ENCODE measurements at places on chromosomes 7 and 10. TPM values are rescaled to one million over a fixed set of nuclear protein-coding genes. Genes with fewer than 3 reads are reported as not detected.
A peak's percentile ranks its signal among the peaks of the same experiment; 100 is the strongest.

SEC61G gene
- total RNA-seq: 171 TPM

POLR3A gene
- total RNA-seq: 17.0 TPM

- DNase-seq: no peak
- H3K4me1 ChIP-seq: peaks cover 29% of the 10 kb centered on the region
- no peak overlapping the region for H3K4me3 ChIP-seq
Measured at GRCh38 chr7:44802418-44803025, 6.0 kb downstream of the PPIA start.

DNA sequence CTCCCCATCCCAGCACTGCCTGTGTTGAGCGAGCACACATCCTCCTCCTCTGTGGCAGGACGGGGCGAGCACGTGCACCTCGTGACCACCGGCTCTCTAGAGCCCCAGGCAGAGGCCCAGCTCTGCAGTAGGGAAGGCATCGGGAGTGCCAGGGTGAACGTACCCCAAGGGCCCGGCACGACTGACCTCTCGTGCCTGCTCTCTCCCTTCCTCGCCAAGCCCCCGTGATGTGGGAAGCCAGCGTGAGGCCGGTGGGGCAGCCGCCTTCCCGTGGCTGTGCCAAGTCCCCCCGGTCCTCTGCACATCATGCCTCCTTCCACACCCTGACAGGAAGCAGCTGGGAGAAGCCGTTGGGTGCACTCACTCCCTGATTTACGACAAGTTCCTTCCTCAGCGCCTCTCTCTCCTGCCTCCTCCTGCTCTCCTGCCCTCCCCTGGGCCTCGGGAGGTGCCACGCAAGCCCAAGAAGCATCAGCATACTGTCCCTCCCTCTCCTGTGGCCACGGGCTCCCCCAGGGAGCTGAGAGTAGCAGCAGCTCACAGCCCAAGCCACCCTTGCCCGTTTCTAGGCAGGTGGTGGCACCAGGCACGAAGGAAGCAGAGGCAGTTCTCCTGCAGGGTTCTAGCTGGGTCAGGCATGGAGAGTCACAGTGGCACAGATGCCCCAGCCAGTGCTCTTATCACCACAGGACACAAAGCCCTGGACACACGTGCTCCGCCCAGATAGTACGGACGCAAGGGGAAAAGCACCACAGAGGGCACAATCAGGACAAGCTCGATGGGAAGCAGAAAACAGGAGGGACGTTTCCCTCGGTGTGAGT, 47.0 kb downstream of the AMZ1 start:
- H3K27me3 ChIP-seq: no peaks in the 10 kb centered on the region
- peaks cover 15% of the 10 kb centered on the region for H3K36me3 ChIP-seq
- peak; percentile 7 for DNase-seq
- H3K4me3 ChIP-seq: no peak overlapping the region

DNA sequence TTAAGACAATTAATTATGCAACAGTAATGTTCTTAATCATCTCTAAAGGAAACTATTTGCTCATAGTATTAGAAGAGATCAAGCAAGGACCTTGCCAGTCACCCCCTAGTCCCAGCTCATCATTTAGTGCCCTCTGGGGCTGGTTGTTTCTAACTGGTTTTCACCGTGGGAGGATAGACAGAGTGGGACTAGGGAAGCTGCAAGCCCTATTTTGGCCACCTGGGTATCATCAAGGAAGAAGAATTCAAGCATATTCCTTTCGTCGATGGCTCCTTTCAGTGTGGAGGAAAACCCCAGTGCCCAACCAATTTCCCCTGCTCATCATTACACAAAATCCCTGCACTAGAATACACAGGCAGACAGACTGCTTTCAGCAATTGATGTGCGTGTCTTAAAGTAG, 30.6 kb upstream of the FGFR2 start:
- H3K4me3 ChIP-seq: no peak overlapping the region
- no peak overlapping the region for H3K27ac ChIP-seq
- no peaks in the 10 kb centered on the region for H3K36me3 ChIP-seq
- no peaks in the 10 kb centered on the region for H3K4me1 ChIP-seq
- no peaks in the 10 kb centered on the region for H3K27me3 ChIP-seq

DNA sequence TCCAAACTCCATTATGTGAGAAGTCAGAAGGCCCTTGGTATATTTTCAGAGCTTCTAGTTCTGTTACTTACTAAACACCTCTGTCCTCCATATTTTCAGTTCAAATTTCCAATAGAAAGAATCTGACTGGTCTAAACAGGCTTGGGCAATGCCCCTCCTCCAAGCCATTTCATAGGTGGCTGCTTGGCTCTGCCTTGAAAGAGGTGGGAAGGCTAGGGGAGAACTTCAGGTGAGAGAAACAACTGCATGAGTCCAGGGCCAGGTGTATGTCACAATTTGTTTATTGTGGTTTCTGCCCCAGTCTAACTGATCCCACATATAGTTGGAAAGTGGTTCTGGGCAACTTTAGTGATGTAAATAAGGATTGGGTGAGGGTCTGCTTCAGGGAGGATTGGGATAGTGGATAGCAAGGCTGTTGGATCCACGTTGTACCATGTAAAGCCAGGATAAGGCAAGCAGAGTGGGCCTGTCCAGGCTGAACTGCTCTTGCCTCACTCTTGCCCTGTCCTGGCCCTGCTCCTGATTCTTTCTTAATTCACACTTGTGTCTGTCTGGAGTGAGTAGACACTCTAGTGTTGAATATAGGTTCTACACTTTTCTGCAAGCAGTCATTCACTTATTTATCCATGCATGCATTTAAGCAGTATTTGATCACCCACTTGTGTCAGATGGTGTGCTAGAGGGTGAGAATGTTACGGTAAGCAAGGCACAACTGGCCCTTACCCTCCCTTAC, 67.5 kb upstream of the COMTD1 start:
- H3K4me3 ChIP-seq: no peak overlapping the region
- H3K27me3 ChIP-seq: peaks cover 8% of the 10 kb centered on the region
- DNase-seq: no peak
- H3K36me3 ChIP-seq: no peaks in the 10 kb centered on the region
- no peak overlapping the region for H3K27ac ChIP-seq
- no peaks in the 10 kb centered on the region for H3K4me1 ChIP-seq

GRCh38 chr7:111363099-111363498, 199.2 kb downstream of the IMMP2L start:
- H3K27me3 ChIP-seq: no peaks in the 10 kb centered on the region
- H3K27ac ChIP-seq: no peak overlapping the region
- no peak overlapping the region for H3K4me3 ChIP-seq
- no peak for DNase-seq
- H3K4me1 ChIP-seq: peaks cover under 1% of the 10 kb centered on the region

GRCh38 chr7:78326876-78327275, 528.3 kb downstream of the PHTF2 start:
- DNase-seq: no peak
- no peak overlapping the region for H3K27ac ChIP-seq
- no peaks in the 10 kb centered on the region for H3K27me3 ChIP-seq
- no peaks in the 10 kb centered on the region for H3K4me1 ChIP-seq

DNA sequence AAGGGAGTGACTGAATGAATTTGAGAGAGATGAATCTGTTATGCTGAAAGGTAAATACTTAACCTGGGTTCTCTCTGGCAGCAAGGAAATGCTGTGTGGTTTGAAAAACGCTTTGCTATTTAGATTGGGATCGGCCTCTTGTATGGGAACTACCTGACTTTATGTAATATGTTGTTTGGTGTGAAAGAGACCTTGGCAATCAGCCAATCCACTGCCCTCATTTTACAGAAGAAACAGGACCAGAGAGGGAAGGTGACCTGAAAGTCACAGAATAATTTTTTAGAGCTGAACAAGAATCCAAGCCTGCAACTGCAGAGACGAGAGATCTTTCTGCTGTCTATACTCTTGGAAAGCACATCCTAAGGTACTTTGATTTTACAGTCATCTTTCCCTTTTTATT, 1.0 kb downstream of the BUD31 start:
- H3K27me3 ChIP-seq: no peaks in the 10 kb centered on the region
- H3K36me3 ChIP-seq: peaks cover 33% of the 10 kb centered on the region
- H3K4me1 ChIP-seq: peaks cover 37% of the 10 kb centered on the region
- peak overlapping the region; percentile 99 for H3K27ac ChIP-seq
- DNase-seq: no peak

DNA sequence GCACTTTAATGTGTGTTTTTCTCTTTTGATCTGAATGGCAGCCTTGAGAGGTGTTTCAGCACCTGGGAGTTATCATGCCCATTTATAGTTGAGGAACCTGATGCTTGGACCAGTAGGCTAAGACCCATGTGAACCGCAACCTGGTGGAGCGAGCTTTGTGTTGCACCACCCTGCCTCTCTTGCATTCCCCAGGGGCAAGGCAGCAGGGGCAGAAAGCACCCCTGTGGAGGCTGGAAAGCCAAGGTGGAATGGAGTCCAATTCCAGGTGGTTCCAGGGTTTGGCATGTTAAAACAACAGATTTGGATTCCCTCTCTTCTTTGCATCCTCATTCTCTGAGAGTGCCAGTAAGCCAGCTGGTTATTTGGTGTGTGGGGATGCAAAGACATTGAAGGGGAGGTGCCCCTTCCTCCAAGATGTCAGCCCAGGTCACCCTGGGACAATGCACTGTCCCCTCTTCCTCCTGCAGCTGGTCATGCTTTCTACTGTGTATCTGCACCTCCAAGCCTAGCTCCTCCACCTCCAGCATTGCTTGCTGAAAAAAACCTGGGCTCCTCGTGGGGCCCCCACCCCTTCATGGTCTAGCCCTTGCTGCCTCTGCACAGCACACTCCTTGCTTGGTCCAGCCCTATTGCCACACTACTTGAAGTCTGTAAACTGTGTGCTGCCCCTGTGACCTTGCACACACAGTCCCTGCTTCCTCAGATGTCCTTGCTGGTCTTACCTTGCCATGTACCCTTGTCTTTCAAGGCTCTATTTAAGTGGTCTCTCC, 5.6 kb upstream of the CDH23 start:
- no peak overlapping the region for H3K27ac ChIP-seq
- DNase-seq: no peak
- H3K4me3 ChIP-seq: no peak overlapping the region
- H3K27me3 ChIP-seq: peaks cover 21% of the 10 kb centered on the region
- no peaks in the 10 kb centered on the region for H3K4me1 ChIP-seq

DNA sequence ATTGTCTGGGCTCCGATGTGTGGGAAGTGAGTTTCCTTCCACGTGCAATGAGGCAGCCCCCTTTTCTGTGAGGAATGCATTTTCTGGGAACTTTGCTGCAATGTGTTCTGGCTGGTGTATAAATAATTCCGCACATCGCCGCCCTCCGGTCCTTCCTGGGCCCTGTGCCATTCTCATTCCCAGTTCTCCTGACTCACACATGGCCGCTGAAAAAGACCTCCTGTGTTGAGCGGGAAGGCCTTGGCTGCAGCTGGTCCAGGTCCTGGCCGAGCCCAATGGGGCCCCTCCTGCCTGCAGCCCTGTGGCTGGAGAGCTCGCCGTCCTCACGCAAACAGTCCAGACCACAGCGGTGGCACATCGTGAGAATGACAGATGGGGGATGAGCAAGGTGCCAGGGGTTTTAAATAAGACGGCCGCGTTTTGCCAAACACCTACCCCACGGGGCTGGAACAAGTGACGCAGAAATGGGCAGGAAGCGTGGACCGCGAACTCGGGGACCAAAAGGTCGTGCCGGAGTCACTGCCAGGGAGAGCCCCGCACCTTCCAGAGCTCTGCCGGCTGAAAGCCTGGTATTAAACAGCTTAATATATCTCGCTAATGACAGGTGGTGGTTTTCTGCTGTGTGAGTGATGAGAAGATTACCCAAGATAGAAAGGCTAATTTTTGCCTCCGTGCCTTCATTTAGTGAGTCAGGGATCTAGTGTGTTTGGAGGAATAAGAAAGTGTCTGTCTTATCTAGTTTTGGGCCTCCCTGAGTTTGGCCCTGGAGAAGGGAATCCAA, 37.0 kb downstream of the FAM20C start:
- no peaks in the 10 kb centered on the region for H3K4me1 ChIP-seq
- no peak overlapping the region for H3K4me3 ChIP-seq
- H3K27me3 ChIP-seq: peaks cover 3% of the 10 kb centered on the region
- no peak for DNase-seq
- no peak overlapping the region for H3K27ac ChIP-seq
- H3K36me3 ChIP-seq: no peaks in the 10 kb centered on the region

DNA sequence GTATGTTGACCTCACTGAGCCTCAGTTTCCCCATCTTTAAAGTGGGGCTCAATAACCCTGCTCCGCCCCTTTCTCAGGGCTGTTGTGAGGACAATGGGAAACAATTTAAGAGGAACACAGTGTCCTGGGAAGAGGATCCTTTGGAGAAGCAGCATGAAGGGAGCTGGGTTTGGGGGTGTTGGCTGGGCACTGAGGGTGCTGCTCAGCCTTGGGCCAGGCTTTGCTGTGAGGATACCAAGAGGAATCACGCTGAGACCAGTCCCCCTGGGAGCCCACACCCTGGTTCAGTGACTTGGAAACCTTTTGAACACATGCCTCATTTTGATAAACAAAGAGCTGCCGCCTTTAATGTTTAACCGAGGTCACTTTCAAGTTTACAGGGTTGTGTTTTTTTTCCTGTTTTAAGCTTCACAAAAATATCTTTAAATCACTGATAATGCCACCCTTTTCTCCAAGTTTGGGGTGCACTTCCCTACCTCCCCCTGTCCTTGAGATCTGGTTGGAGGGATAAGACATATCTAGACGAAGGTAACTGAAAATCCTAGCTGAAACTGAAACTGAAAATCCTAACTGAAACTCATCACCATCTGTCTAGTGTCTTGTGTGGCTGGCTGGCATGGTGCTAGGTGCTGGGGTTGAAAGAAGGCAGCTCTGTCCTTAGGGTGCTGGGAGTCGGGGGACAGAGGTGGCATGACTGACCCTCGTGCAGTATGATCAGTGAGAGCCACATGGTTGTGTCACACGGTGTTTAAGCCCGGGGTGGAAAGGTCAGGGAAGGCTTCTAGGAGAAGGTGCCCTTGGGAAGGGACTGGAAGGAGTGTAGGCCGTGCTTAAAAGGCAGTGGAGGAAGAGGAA, 27.7 kb downstream of the ZNF775 start:
- H3K27me3 ChIP-seq: no peaks in the 10 kb centered on the region
- peak; percentile 64 for DNase-seq
- peaks cover 12% of the 10 kb centered on the region for H3K36me3 ChIP-seq
- peaks cover 35% of the 10 kb centered on the region for H3K4me1 ChIP-seq
- peak overlapping the region; percentile 70 for H3K27ac ChIP-seq
- peak overlapping the region; percentile 86 for H3K4me3 ChIP-seq

DNA sequence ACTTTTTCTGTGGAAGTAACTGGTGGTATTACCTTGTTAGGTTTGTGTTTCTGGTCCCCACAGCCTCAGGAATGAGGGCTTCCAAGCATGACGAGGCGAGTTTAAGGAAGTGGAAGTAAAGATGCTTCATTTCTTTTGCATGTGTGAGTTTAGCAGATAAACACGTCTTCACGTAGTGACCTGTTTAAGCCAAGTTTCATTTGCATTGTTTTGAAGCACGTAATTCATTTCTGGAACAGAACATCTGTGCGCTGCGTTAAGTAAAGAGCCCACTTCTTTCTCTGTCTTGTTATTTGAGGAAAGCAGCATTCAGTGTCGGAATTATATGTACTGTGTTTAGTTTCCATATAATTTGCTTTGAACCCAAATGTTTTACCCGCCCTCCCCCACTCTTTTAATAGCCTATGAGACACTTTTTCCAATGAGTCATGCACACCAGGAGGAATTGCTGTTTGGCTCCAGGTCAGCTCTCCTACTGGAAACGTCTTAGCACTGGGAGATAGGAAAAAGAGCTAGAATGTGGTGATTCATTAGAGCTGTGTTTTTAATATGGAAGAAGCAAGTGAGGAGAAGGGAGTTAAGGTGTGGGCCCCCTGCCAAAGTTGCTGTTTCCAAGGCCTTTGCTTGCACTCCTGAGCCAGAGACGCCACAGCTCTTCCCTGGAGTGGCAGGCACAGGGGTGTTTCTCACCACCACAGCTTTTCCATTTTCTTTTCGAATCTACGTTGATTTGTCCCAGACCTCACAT, 36.7 kb downstream of the BTBD16 start:
- no peak overlapping the region for H3K27ac ChIP-seq
- no peaks in the 10 kb centered on the region for H3K4me1 ChIP-seq
- no peaks in the 10 kb centered on the region for H3K27me3 ChIP-seq
- DNase-seq: no peak
- no peak overlapping the region for H3K4me3 ChIP-seq
- no peaks in the 10 kb centered on the region for H3K36me3 ChIP-seq

Data from activated CD4-positive, alpha-beta memory T cell treated with anti-CD3 and anti-CD28 coated beads for 36 hours (primary cell).